IMR-90 (cell line): ENCODE measurements at places on chromosomes 12 and 14. TPM values are rescaled to one million over a fixed set of nuclear protein-coding genes. Genes with fewer than 3 reads are reported as not detected.

DNA sequence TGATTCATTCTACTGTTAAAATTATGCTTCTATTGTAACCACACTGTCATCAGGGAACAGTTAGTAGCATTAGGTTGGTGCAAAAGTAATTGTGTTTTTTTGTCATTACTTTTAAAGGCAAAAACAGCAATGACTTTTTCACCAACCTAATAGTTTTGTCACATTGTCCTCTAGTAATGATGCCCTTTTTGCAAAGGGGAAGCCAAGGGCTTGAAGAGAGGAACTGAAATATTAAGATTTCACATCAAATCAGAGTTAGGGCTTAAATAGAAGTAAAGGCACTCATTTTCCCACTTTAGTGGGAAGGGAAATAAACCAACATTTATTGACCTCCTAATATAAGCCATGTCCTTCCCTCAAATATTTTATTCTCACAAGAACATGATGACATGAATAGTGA is 273.7 kb downstream of the NRXN3 start:
- DNase-seq = no peak

DNA sequence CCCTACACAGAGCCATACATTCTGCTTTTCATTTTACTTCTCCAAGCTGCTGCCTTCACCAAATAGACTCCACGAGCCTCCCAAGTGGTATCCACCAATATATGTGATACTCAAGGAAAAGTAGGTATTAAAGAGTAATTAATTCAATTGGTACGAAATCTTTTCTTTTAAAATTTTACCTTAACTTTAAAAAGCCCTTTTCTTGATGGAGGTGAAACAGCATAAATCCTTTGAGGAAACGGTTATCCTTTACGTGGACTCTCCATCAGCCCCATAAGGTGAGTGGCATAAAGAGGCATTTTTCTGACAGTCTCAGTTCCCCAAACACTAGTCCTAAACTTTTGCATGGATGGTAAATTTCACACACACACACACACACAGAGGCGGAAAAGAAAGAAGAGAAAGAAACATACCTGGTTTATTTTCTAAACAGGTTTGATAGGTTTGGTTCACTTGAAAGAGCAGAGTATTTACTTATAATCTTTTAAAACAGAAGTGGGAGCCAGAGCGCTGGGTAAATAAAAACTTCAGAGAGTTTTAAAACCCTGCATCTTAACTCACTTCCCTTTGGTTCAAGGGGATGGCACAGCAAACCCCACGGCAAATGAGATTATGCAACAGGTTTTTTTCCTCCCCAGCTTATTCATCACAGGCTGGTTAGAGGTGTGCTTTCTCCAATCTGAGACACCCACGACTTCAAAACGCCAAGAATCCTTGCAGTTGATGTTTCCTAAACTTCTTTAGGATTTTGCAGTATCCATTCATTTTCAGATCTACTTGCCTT is 1.9 kb downstream of the DUSP16 start:
- peak; percentile 69 for DNase-seq

The COX8C gene
- not detected in 2 replicates for polyA plus RNA-seq

The LBHD2 gene
- polyA plus RNA-seq = not detected in 2 replicates
